ENCODE measurements at places on chromosomes 16 and 17.

GRCh38 chr17:57226793-57227192, 29.5 kb upstream of the MSI2 start:
- DNase-seq: no peak

DNA sequence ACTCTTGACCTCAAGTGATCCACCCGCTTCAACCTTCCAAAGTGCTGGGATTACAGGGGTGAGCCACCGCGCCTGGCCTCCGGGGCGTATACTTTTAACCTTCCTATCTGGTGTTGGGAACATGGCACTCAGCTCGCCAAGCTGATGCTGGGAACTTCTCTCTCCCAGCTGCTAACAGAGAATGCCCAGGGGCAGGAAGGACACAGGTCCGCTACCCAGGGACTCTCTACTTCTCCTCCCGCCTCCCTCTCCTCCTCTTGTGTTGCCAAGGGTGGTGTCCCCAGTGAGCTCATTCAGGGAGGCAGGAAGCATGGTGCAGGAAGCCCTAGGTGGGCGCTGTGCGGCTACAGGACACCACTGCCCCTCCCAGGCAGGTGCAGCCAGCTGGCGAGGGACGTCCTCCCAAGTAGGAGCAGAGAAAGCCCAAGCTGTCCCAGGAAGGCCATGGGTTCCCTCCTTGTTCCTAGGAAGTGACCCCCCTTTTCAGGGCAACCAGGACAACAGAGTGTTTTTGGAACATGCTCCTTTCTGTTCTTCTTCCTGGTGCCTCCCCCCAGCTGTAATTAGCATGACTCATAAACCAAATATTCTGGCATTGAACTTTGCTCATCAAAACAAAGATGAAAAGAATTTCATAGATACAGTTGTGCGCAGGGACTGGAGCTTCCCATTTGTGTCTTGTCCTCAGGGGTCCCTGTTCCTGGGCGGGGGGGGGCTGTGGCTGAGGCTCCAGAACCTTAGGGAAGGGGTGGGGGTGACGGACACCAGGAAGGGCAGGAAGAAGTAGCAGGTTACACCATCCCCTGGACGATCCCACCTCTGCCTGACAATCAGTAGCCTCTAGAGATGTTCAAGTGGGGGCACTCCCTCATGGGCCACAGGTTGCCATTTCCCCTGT, 2.7 kb downstream of the C1QTNF1 start:
- no peak for DNase-seq

- DNase-seq: no peak
Observed at GRCh38 chr16:53034306-53034705, 18.4 kb downstream of the CHD9NB start.

DNA sequence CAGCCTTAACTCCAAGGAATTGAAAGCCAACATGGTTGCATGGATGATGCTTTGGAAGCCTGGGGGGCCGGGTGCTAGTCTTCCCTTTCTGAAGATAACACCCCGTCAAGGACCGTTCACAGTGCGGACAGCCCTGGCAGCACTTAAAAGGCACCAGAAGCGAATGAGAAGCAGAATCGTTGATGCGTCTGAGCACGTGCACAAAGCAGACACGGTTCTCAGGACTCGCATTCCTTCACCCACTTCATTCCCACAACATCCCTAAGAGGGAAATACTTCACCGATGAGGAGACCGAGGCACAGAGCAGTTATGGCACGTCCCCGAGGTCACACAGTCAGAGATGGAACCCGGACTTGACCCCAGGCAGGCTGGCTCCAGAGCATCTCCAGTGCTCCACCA, 14.2 kb downstream of the TRPV1 start:
- DNase-seq: no peak

GRCh38 chr16:85034591-85035433, 7.2 kb downstream of the KIAA0513 start:
- no peak for DNase-seq

DNA sequence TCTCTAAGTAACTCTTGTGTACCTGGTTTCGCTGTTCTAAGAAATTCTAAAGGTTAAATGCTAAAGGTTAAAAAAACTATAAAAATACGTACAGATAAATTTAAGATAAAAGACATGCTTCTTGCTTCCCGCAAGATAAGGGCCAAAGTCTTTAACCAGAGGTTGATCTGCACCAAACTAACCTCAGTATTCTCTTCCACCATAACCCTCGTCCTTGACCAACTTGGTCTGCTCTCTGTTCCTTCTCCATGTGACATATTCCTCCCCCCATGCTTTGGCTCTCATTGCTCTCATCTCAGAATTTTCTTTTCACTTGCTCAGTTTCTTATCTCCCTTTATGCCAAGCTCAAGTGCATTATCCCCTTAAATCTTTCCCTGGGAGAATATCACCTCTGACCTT, 330.5 kb upstream of the ZFHX3 start:
- DNase-seq: no peak

DNA sequence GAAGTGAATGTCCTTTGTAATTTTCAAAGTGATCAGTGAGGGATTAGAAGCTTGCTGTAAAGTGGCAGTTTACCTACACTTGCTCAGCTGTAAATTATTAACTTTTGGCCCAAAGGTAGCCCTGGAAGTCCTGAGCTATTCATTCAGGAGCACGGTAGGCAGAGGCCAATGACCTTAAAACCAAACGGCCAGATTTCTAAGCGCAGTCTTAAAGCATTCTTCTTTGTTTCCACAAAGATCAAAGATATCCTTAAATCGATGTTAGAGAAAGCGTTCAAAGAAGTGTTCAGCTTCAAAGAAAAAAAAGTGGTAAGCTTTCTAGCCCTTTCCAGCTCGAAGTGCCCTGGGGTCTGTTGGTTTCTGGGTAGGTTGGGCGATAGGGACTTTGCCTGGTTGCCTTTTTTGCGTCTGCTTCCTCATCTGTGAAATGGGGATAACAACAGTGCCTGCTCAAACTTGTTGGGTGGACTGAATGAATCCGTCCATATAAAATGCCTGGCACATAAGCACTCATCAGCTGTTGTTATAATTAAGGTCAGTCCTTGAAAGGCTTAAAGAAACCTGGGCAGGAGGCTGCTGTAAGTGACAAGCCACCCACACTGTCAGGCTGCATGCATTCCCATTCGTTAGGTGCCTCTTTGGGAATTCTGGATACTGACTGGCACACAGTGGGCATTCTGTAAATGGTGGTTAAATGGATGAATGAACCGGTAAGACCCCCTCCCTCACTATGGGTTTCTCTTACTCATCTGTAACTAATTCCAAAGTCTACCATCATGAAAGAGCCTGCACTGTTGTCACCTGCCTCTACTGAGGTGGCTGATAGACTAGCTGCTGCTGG, 113.2 kb downstream of the PRKCA start:
- no peak for DNase-seq

GRCh38 chr17:50770346-50770745, 3.0 kb upstream of the ANKRD40CL start:
- DNase-seq: no peak

DNA sequence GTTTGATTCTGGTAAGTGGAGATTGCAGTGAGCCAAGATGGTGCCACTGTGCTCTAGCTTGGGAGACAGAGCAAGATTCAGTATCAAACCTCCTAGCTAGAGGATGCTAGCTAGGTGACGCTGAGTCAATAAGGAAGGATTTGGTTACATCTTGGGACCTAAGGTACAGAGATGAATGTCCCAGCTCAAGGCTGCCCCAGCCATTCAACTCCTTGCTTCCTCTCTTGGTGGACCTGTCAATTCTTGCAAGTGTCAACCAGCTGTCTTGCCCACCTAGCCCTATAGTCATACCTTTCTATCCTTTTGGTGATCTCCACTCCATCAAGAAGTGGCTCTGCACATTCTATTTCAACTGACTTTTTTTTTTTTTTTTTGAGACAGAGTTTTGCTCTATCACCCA, 1.4 kb upstream of the MILR1 start:
- no peak for DNase-seq

All from activated CD4-positive, alpha-beta T cell treated with anti-CD3 and anti-CD28 coated beads for 1 hour (primary cell).